ENCODE measurements at places on chromosomes 7 and 10.

GRCh38 chr7:131225619-131226513 is 101.8 kb upstream of the MKLN1 start:
- DNase-seq: no peak

DNA sequence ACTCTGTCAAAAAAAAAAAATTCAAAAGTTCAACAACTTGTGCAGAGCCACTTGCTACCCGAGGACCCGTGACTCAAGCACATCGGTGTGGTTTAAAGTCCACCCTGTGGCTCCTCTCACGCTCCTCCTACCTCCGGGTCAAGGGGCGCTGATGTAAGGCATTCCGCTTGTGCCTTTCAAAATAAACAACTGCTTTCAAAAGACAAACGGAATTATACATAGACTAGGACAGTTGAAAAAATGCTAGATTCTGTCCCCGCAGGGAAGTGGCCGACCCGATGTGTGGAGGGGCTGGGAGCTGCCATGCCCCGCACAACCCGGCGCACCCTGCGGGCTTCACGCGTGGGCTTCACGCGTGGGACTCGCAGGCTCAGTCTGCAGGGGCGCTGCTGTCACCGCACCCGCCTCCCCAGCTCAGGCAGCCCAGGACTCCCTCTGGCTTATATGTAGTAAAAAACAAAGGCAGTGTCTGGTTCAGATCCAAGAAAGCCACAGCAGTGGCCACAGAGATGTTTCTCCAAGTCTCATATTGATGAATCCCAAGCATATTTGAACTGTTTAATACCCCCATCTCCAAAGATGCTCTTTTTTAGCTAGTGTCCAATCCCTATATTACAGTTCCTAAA is 239.7 kb upstream of the INHBA start:
- DNase-seq: no peak

- DNase-seq: no peak
Observed at GRCh38 chr7:3028758-3029093, 14.9 kb downstream of the CARD11 start.

DNA sequence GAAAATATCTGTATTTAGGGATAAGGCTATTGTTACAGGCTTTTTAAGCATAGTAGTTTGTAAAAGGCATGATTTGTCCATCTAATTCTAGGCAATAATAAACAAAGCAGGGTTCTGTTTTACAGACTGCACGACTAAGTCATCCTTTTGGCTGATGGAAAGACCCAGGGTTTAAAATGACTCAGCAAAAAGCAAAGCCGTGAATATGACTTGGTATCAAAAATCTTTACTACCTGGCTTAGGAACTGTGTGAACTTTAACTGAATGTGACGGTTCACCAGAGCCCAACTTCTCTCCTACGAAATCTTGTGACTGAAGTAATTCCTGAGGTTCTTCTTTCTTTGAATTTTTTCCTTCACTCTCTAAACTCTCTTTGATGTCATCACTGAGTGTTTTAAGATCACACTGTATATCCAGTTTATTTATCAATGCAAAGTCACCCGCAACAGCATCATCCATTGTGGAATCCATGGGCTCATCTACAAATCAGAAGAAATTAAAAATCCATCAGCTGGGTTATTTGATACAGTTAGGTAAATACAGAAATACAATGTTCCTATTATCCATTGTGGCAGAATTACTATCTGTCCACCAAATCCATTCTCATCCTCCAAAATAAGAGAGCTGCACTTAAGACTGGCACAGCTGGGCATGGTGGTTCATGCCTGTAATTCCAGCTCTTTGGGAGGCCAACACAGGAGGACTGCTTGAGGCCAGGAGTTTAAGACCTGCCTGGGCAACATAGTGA is 17.0 kb downstream of the ATE1 start:
- no peak for DNase-seq

- DNase-seq: no peak
Observed at GRCh38 chr10:124077208-124077993, 16.0 kb downstream of the CHST15 start.

- no peak for DNase-seq
Observed at GRCh38 chr7:44288381-44288685, 37.1 kb downstream of the CAMK2B start.

DNA sequence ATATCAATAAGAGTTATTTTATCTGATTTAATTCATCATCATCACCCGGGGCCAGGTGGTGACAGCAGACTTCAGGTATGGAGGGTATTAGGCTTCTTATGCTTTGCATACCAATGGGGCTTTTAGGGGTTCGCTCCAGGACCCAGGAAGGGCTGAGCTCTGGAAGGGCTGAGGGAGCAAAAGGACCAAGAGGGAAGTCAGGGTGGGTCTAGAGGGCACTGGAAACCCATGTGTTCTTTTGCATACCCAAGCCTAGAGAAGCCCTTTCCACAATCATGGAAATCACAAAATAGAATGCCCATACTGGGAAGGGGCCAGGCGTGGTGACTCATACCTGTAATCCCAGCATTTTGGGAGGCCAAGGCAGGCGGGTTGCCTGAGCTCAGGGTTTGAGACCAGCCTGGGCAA is 30.9 kb upstream of the VCL start:
- DNase-seq: no peak

- DNase-seq: no peak
Observed at GRCh38 chr7:23894892-23895569, 185.0 kb downstream of the STK31 start.

GRCh38 chr10:69402386-69402785 is 14.3 kb downstream of the TACR2 start:
- DNase-seq: no peak

DNA sequence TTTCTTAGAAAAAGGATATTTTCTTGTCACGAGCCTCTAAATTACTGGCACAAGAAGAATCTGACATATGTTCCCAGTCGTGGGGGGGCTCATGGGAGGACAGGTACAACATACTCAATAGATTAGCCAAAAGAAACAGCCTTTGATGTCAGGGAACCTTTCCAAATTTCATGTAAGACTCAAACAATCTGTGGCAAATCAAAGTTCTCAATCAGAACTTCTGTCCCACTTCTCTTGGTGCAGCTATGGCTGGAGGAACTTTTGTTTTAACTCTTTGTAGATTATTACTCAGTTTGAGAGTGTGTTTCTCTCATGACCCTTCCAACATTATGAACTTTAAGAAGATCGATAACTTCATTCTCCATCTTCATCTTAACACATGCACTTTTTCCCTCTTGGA is 114.3 kb upstream of the ARID5B start:
- DNase-seq: no peak

DNA sequence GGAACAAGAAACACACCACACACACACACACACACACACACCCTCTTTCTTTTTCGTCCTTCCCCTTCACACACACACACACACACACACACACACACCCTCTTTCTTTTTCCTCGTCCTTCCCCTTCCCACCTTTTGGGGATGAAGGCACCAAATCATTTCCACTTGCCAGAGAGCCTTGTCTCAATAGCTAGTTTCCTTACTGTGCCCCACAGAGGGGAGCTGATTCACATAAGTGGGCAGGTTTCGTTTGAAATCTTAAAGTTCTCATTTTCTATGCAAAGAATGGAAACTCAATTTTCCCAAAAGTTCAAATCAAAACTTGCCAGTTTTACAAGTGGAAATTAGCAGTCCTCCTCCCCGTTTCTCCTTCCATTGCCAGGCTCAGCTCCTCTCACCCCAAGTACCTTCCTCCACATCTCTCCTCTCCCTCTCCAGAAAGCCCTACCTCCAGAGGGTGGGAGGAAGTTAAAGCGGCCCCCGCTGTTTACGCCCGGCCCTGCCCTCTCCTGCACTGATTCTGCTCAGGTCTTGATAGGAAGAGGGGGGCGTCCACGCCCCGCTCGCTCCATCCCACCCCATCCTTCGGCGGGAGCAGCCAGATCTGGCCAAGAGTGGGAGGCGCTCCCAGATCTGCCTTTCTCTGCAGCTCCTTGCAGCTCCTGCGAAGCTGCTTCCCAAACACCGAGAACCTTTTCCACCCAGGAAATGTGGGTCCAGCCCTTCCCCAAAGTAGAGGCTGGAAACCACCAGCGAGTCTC is 1.3 kb downstream of the CTTNBP2 start:
- no peak for DNase-seq

GRCh38 chr7:21580073-21580521 is 37.3 kb downstream of the DNAH11 start:
- no peak for DNase-seq

DNA sequence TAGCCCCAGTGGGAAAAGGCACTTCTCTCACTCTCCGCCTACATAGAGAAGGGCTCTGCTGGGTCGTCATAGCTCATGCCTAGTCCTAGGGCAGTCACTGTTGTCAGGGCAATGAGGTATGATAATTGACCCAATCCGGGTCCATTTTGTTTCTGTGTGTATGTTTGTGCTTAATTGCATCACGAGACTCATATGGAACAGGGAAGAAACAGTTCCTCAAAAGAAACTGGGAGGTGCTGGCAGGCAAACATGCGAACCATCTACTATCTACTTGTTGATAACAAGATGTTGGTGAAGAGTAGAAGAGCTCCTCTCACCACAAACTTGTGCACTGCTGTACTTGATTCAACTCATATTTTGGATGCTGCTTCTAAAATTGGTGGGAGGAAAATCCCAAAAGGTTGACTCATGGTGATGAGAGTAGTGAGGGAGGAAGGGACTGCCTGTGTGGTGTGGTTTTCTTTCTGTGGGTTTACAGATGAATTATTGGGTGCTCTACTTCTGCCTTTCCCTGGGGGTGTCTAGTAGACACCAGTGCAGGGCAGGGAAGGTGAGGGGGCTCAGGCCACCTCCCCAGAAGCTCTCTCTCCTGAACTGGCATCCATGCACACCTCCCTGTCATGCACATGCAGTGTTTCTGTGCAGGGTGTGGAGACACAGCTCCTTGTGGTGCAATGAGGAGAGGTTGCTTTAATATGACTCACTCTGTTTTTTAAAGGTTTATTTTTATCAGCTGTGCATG is 29.4 kb downstream of the LSMEM1 start:
- DNase-seq: no peak

GRCh38 chr10:58179238-58179637 is 88.5 kb downstream of the IPMK start:
- DNase-seq: no peak

- no peak for DNase-seq
Observed at GRCh38 chr10:17476073-17476472, 21.7 kb upstream of the ST8SIA6 start.

GRCh38 chr7:66604198-66604597 is 24.5 kb upstream of the KCTD7 start:
- no peak for DNase-seq

DNA sequence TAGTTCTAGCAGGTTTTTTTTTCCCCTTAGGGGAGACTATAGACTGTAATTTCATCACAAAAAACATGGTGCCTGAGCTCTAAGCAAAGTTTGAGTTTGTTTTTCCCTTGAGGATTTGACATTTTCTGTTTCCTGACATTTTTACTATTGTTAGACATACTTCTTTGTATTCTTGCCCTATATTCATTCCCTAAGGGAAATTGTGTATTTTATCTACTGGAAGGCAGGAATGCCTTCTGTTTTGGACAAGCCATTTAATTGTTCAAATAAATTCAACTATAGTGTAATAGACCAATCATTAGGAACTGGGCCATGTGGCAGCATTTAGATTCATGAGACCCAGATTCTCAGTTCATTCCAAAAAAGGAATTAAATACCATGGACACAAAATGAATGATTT is 335.0 kb downstream of the EXOC4 start:
- DNase-seq: no peak

DNA sequence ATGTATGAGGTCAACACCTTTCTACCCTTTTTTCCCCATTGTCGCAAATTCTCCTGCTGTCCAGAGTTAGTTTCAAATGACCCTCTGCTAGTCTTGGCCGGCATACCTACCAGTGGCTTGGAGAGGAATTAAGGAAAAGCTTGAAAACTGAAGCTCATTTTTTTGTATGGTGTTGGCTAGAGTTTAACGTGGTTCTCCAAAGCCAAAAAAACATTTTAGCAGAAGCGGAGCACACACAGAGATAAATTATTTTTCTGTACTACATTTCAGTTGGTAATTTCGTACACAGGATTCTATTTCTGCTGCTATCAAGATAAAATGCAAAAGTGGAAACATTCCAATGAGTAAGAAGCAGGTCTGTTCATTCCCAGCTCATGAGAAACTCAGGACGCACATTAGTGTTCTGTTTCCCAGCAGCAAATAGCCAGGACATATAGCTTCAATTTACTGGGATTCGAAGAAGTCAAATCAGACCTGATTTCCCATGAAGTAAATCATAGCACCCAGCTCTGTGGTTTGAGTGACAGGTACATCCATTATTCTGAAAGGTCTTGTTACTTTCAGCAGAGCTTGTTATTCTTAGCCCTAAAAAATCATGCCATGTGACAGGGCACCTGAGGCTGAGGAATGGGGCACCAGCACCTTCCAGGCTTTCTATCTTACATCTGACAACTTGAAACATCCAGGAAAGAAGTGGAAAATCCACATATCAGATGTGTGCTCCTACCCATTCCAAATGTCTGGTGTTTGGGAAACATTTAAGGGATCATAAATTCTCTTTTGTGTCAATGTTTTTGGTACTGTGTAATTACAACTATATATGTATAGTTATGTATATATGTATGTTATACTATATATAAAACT is 215.9 kb upstream of the C7orf33 start:
- no peak for DNase-seq

All from effector CD8-positive, alpha-beta T cell (primary cell).